CD4-positive, alpha-beta T cell treated with Interleukin-2 at 100 ng/mL for 4 hours (primary cell): ENCODE measurements at places on chromosomes 2 and 18.
A peak's percentile ranks its signal among the peaks of the same experiment; 100 is the strongest.

DNA sequence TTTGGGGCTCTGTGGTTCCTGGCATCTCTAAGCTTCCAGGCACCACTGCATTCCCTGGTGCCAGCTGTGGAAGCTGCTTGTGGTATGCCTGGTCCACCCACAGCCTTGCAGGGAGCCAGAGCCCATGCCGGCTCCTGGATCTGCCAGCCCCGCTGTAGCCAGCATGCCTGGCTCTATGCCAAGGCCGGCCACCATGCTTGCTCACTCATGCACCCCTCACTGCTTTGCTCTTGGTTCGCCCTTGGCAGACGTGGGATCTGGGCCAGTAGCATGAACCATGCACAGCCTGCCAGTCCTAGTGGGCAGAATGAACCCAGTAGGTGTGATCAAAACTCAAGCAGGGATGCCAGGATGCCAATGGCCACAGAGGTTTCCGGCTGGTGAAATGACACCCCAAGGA, 634.2 kb upstream of the TMEFF2 start:
- DNase-seq, result no peak

- no peak for DNase-seq
Observed at GRCh38 chr2:158995677-158996049, 27.2 kb downstream of the TANC1 start.

- DNase-seq, result no peak
Observed at GRCh38 chr18:10690035-10690329, 164.2 kb downstream of the NAPG start.

- no peak for DNase-seq
Observed at GRCh38 chr2:163692611-163693482, 43.0 kb downstream of the FIGN start.

GRCh38 chr2:120607506-120607905, 128.2 kb upstream of the GLI2 start:
- no peak for DNase-seq

GRCh38 chr2:147759536-147759935, 85.3 kb upstream of the ACVR2A start:
- DNase-seq, result no peak

DNA sequence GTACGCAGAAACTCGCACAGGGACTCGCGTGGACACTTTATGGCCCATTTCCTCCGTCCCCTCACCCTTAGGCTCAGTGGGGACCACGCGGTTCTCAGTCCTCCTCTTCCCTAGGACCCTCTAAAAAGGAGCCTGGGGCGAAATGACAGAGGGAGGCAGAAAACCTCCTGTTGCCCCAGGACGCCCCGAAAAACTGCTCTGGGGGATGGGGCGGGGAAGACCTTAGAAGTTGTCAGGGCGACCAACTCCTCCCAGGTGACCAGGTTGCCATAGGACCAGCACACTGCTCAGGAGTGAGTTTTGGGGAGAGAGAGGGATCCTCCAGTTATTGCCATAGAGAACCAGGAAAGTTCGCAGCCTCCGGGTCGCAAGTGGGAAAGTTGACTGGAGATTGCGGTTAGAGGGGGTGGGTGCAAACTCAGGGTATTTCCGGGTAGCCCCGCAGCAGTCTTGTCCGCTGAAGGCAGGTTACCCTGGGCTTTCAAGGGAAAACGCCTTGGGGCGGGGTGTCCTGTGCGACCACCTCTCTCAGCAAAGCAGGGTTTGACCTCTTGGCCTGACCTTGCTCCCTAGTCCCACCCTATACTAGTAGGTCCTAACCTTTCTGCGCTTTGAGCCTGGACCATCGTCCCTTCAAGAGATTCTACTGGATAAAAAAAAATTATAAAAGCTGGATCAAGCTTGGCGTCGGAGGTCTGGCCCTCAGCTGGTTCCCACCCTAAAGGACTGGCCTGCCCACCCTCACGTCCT, 7.8 kb upstream of the PAX3 start:
- no peak for DNase-seq

DNA sequence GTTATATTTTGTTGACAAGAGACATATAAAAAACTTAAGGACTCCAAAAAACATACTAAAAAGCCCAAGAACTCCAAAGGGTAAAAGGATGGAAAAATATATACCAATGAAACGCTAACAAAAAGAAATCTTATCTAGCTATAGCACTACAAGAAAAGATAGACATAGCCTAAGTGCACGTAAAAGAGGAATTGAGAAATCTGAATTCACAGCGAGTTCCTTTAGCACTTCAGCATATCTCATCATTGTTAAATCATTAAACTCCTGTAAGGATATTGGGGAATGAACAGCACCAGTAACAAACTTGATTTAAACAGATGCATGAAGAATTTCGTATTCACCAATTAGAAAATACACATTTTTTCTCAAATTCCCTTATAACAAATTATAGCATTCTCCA, 134.1 kb downstream of the CAPN13 start:
- no peak for DNase-seq

DNA sequence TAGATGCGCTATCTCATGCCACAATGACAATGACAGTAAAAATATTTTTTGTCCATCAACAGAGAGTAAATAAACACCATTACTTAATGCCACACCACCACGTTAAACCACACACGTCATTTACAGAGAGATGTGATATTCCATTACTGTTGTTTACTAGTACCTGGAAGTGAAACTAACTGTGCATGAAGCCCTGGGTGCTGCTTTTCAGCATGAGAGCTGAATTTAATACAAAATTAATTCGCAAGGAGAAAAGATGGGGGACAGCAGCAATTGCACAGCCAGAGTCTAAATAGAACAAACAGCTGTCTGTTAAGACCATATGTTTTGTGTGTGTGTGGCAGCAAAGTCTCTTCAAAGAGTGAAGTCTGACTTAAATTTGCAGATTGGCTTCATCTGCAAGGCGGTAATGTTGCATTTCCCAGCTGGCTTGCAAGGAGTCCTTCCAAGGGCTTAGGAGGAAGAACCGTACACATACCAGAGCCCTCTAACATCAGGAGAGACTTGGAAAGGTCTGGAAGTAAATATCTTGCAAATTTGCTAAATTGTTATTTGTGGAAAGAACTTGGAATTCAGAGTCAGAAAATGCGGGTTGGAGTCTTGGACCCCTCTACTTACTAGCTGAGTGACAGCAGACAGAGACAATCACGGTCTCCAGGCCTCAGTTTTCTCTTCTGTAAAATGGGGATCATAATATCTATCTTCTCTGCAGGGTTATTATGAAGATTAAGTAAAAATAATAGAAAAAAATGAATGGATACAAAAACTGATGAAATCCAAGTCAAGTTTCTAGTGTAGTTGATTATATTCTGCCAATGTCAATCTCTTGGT, 127.6 kb downstream of the ALPK2 start:
- DNase-seq, result no peak

- peak; percentile 61 for DNase-seq
Observed at GRCh38 chr2:240021488-240022104, 3.5 kb downstream of the NDUFA10 start.

- no peak for DNase-seq
Observed at GRCh38 chr2:143684551-143685320, 555.5 kb downstream of the ARHGAP15 start.

DNA sequence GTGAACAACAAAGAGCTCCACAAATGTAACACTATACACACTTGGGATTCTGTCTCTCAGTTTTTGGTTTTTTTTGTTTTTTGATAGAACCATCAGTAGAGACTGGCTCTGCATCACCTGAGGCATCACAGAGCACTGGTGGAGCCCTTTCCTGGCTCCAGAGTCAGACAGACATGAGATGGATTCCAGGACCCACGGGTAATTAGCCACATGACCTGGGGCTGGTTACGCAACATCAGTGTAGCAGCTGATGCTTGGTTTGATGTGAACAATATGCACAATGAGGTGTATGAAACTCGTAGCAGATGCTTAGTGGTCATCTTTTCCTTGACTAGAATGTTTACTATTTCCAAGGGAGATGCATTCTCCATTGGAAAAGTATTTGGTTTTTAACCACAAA, 40.7 kb downstream of the CMPK2 start:
- no peak for DNase-seq

- peak; percentile 65 for DNase-seq
Observed at GRCh38 chr18:35042389-35043071, 1.3 kb downstream of the MAPRE2 start.

- DNase-seq, result no peak
Observed at GRCh38 chr2:173763641-173764040, 201.5 kb downstream of the SP3 start.

GRCh38 chr2:151775057-151775740, 40.9 kb upstream of the NEB start:
- DNase-seq, result no peak

DNA sequence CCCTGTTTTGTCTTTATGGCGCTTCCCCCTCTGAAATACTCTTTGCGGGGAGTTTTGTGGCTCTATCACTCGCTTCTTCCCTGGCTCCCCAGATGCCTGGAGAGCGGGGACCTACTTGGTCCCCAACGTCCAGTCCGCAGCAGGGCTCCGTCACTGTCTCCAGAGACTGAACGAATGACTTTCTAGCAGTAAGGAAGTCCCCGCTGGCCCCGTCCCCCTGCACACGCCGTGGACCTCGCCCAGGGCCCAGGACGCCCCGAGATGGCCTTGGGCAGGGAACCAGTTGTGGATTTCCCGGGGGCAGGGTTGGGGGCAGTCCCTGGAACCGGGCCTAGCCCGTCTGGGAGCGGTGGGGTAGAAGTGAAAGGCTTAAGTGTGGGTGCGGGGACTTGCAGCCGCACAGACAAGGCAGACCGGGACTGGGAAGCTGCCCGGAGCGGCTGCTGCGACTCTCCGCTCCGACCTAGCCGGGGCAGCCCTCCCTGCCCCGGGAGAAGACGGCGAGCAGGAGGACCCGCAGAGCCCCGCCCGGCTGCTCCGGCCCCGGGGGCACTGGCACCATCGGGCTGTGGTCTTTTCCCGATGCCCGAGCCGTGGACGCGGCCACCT, 821 bp upstream of the EPHA4 start:
- DNase-seq, result peak; percentile 5

GRCh38 chr18:55106466-55106865, 147.2 kb upstream of the CCDC68 start:
- DNase-seq, result no peak

- no peak for DNase-seq
Observed at GRCh38 chr18:24657444-24657842, 197.0 kb downstream of the HRH4 start.

DNA sequence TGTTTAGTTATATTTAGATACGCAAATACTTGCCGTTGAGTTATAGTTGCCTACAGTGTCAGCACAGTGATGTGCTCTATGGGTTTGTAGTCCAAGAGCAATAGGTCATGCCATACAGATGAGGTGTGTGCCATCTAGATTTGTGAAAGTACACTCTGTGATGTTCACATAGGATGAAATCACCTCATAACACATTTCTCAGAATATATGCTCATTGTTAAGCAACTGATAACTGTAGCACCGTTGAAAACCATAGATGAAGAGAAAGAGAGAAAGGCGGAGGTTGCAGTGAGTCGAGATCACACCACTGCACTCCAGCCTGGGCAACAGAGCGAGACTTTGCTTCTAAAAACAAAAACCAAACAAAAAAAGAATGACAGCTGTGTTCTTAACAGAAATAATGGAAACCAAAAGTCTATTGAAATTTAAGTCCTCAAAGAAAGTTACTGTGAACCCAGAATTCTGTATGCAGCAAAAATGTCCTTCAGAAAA, 9.5 kb downstream of the DGKD start:
- no peak for DNase-seq

DNA sequence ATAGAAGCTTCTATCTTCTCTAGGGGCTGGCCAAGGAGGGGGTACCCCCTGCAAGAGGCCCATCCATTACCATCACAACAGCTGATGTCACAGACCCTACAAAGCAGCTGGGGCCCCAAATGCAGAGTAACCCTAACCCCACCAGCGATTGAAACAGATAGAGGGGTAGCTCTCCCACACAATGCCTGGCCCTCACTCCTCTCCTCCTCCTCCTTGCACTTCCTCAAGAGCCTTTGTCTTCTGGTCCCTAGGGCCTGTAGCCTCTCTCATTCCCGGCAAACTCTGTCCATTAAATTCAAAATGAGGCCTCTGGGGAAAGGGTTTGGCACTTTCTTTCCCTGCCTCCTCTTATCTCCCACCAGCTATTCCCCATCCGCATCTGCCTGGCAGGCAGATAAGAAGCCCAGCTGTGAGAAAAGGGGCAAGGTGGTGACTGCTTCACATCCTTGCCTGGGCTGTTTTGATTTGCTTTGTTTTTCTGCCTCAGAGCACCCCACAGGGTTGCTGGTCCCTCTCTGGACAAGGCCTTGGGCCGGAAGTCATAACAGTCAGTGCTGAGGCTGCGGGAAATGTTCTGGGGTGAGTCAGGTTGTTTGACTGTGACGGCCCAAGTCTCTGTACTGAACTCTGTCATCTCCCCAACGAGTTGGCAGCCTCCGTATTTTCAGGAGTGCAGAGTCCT, 26.1 kb upstream of the CYP26B1 start:
- DNase-seq, result no peak

GRCh38 chr2:28423856-28424605, 31.4 kb downstream of the FOSL2 start:
- peak; percentile 47 for DNase-seq

DNA sequence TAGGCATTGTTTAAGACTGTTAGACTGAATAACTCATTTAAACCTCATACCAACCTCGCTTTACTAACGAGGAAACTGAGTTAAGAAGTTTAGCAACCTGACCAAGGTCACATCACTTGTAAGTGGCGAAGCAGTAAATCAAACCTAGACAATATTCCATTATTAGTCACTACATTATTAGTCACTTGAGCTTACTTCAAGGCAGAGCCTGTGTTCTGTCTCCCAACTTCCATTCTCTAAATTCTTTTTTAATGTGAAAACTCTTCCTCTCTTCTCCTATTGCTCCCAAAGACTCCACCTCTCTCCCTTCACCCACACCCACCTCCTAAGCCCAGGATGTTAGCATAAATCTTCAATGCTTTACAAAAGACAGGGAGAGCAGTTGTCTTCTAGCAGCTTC, 156.5 kb downstream of the ARL6IP6 start:
- no peak for DNase-seq

- DNase-seq, result no peak
Observed at GRCh38 chr2:220165401-220165800, 538.0 kb downstream of the SLC4A3 start.

GRCh38 chr2:52959801-52960200, 807.8 kb upstream of the CHAC2 start:
- DNase-seq, result no peak

GRCh38 chr18:57389271-57389670, 36.9 kb downstream of the ST8SIA3 start:
- DNase-seq, result no peak

DNA sequence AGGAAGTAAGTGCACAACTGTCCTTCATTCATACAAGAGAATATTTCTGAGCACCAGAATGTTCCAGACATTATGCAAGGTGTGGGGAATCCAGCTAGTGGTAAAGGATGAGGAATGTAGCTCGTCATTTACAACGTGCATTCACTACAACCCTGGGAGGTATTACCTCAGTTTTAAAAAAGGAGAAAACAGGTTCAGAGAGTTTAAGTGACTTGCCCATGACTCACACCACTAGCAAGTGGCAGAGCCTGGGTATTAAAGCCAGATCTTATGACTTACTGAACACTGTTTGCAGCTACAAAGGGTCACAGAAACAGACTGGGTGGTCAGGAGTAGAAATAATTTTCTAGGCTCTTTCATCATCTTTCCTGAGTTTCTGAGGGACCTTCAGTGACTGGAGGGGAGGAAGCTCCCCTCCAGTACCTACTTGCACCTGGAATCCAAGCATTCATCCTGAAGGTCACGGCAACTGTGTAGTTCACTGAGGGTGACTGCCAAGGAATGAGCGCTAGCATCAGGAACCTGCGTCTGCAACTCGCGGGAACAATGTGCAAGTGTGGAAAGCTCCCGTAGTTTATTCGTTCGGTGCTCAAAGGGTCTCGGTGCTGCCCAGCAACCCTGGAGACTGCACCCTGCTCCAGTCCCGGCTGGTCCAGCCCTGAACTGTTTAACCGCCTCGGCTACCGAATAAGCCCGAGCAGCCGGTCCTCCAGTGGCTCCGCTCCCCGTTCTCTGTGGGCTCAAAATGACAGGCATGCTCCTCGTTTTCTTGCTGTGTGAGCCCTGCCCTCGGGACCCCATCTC, 647 bp downstream of the CCDC121 start:
- DNase-seq, result peak; percentile 22
